Esophagus squamous epithelium (tissue), 5 donors: ENCODE measurements at places on chromosomes 1 and 21.

DNA sequence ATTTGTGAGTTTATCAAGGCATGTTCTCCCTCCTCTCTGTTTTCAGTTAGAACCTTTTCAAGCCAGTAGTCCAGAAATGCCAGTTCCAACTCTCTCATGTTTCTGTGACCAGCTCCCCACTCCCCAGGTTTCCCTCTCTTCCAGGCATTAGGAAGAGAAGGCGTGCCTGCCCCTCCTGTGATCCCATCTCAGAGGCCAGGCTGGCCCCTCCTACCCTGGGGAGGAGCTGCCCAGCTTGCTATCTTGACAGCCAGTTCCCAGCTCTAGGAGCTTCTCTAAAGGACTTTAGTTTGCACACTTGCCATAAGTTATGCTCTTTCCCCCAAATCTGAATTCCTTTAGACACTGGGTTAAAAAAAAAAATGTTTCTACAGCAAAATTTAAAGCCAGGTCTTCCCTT lies 8.9 kb downstream of the HYI start:
- no peak for DNase-seq

DNA sequence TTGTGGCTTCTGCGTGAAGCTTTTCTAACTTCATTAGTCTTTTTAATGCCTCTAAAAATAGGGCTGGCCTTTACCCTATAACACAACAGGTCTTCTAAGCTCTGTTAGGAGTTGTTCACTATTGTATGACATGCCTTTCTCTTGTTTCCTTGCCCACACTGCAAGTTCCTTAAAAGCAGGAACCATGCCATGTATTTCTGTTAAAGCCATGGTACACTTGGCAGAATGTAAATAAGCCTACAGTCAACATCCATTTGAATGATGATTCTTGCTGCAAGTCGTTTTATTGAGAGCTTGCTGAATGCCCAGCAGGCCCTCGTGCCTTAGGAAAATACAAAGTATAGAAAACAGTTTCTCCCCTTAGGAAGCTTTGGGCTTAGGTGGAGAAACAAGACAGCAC lies 214.6 kb downstream of the DUSP10 start:
- no peak for DNase-seq

GRCh38 chr1:240927821-240928220 lies 315.9 kb upstream of the GREM2 start:
- DNase-seq: no peak

DNA sequence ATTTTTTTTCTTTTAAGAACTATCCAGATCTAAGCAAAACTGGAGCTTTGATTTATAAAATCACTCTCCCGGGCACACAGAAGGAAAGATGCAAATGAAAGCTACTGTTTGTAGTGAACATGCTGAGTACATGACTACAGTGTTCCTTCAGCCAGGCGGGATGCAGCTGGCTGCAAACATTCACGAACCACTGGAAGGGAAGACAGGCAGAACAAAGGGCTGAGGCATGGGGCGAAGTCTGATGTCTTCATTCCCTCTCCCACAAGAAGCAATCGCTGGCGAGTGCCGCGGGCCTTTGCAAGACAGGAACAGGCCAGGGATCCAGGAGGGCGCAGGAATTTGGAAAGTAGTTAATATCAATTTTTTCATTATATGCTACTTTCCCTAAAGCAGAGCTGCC lies 257.9 kb upstream of the AJAP1 start:
- DNase-seq: no peak

DNA sequence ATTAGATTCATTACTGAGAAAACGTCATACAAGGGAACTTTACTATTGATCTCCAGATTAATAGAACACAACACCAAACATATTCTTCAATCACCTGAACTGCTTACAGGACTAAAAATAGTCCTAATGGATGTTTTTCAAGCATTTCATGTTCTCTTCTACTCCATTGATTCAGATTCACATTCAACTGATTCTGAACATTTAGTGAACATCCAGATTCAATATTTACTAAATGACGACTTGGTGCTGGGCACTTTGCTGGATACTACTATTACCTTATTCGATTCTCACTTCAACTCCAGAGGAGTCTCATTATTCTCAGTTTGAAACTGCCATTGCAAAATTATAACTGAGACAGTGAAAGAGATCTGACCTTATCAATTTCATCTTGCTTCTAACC lies 18.8 kb upstream of the SUCO start:
- DNase-seq: no peak

DNA sequence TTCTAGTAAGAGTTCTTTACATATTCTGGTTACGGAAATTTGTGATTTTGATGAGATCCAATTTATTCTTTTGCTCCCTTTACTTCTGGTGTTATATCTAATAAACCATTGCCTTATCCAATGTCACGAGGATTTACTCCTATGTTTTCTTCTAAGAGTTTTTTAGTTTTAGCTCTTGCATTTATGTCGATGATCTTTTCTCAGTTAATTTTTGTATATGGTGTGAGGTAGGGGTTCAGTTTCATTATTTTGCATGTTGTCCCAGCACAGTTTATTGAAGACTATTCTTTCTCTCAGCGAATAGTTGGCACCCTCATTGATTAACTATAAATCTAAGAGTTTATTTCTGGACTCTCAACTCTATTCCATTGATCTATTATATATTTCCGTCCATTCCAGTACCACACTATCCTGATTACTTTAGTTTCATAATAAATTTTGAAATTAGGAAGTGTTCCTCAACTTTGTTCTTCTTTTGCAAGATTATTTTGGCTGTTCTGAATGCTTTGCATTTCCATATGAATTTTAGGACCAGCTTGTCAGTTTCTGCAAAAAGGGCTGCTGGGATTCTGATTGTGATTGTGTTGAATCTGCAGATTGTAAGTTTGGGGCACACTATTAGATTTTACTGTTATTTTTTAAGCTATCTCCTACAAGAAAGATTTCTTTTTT lies 4.0 kb downstream of the KDM1A start:
- no peak for DNase-seq

DNA sequence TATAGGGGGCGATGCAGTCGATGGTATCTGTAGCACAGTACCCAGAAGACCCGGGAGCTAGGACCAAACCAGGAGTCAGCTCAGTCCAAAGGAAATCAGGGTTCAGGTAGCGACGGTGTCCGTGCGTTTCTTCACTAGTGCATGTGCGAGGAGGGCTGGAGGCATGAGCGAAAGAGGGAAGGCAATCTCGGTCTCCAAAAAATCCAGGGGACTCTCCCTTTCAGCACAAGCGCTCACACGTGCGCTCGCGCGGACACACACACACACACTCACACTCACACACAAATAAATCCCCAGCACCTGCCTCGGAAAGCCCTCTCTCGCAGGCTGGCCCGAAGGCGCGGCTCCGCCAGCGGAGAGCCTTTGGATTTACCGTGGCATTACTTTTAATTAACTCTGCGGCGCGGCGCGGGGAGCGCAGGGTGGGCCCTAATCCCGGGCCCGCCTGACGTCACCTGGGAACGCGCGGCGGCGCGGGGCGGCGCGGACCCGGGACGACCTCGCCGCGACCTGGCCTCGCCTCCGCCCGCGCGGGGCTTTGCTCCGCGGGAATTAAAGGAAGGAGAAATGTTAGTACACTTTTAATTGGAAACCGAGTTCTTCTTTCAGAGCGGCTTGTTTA lies 121.2 kb downstream of the LMX1A start:
- DNase-seq: no peak

GRCh38 chr1:53135735-53136114 lies 6.7 kb downstream of the SLC1A7 start:
- DNase-seq: no peak

DNA sequence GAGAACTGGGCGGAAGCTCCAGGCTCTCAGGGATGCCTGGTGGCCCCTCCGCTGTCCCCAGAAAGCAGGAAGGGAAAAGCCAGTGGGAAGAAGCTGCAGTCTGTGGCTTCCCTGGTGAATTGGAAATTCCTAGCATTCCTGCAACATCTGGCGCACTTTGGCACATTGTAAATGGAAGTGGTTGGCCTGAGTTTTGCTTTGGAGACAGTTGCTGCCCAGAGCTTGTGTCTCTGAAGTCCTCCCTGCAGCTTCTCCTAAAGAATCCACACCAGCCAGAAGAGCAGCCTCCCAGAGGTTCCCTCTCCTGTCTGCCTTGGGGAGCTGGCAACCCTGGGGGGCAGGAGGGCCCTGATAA lies 48.2 kb downstream of the ARHGEF10L start:
- DNase-seq: no peak

GRCh38 chr1:58722967-58723366 lies 23.1 kb upstream of the MYSM1 start:
- DNase-seq: no peak

GRCh38 chr1:6034750-6035096 lies 11.0 kb upstream of the KCNAB2 start:
- DNase-seq: no peak

GRCh38 chr21:37835481-37835880 lies 80.8 kb downstream of the KCNJ6 start:
- no peak for DNase-seq

DNA sequence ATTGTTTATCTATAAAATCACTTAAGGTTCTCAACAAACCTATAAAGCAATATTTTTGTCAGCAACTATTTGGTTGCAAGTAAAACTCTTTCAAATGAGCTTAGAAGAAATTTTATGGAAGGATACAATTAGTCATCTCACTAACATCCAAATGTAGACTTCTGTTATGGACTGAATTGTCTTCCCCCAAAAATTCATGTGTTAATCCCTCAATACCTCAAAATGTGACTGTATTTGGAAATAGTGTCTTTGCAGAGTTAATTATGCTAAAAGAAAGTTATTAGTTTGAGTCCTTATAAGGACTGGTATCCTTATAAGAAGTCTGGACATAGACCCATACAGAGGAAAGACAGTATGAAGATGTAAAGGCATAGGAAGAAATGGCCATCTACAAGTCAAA lies 357.8 kb upstream of the PRMT6 start:
- no peak for DNase-seq

- DNase-seq: no peak
Observed at GRCh38 chr1:14733048-14733778, 134.7 kb downstream of the KAZN start.

DNA sequence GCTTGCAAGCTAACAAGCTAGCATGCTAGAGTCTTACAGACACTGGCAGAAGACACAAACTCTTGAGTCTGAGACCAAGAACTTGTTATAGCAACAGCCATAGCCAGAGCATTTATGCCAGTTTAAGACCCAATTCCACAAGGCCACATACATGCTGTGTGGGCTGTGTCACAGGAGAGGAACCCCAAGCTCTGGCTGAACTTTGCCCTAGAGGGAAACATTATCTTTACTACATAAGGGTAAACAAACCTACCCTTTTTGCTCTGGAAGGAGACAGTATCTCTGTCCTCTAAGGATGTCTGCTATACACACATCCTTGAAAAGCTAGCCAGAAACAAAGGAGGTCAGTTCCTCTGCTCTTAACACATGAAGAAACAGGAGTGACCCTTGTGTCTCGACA lies 70.3 kb downstream of the HSF2BP start:
- no peak for DNase-seq

DNA sequence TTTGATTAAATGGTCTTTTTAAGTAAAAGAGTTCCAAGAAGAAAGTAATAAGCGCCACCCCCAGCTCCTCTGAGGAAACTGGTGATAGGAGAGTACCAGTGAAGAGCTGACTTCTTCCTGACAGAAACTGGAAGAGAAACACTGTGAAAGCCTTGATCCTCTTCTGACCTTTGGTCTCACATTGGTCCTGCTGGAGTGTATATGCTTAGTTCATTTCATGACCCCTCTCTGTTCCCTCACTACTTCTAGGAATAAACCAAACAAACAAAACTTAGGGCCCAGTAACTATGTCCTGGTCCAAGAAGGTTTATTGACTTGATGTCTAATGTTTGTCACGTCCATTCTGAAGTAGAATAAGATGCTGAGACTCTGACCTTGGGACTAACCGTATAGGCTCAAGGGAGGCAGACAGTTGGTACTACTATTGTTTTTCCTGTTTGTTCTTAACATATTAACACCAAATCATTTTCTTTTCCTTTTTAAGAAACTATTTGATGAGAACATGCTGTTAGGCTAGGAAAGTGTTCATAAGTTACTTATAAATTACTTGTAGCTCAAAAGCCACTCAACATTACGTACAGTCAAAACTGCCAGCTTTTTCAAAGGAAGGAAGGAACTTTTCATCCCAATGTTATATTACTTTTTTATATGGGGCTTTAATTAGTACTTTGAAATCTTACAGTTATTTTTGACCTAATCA lies 57.9 kb downstream of the MIER1 start:
- DNase-seq: no peak

DNA sequence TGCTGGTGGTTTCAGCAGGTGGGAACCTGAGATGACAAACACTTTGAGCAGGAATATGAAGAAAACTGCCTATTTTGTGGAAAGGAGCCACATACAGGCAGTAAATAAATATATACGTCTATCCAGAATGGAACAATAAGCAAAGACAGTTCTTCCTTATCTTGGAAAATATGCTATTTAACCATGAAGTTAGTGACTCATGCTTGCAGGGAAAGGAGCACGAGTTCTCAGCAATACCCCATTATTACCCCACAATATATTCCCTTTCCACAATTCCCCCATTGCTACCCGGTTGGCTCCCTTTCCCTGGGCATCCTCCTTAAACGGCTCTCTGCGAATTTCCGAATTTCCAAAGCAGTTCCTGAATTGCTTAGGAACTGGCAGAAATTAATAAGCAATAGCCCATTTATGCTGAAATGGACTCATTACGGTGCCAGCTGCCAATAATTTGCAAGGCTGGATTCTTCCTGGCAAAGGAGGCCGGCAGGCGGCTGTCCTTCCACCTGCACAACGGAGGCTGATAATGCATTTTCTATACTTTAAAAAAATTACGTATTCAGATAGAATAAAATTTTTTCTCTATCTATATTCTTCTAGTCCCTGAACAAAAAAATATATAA lies 65.4 kb downstream of the TIAM1 start:
- DNase-seq: no peak

- no peak for DNase-seq
Observed at GRCh38 chr1:165376041-165376810, 19.7 kb upstream of the LMX1A start.

GRCh38 chr1:242764161-242764560 lies 239.7 kb upstream of the PLD5 start:
- DNase-seq: no peak

DNA sequence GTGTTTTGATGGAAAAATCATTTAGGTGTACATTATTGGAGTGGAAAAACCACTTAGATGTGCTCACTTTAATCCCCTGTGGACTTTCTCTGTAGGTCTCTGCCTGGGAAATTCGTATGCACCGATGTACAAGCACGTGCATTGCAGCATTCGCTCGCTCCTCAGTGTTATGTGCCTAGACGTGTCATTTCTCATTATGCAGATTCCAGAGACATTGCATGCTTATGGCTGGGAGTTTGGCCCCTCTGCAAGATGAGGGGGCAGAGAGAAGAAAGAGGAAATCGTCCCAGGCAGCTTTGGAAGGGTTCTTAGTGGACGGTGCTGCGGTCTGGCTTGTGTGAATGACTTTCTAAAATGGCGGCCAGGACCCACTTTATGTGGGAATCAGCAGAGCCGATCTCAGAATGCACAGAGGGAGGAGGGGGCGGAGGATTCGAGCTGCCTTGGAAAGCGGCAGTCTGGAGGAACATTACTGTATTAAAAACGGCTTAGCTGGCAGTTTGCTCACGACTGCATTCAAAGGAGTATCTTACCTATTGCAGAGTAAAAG lies 2.3 kb downstream of the SPEN start:
- DNase-seq: no peak

DNA sequence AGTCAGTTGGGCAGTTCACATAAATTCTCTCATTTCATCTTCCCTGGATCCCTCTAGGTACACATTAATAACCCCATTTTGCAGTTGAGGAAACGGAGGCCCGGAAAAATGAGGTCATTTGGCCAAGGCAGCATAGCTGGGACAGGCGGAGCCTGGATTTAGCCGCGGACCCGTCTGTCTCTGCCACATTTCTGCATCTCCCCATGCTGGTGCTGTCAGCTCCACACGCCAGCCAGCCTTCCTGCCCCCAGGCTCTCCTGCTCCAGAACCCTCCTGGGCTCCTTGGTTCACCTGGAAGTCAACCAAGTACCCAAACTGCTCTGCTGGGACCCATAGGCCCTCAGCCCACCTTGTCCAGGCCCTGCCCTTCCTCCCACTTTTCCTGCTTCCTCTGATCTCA lies 7.6 kb downstream of the FOXO6 start:
- no peak for DNase-seq
